ENCODE measurements at places on chromosomes 12 and 14.

DNA sequence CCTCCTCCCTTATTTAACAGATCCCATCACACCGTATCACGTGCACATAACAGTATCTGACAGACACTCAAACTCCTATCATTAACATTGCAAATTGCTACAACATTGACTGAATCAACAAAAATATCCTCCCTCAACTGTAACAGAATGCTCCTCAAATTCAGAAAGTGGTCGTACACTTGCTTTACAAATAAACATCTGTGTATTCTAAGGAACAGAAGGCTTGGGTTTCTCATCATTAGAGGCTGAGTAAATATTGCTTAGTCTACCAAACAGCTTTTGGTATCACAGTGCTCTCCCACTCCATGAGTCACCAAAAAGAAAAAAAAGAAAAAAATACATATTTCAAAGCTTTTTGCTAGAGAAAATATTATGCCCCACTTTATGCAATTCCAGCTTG is 23.9 kb downstream of the FERMT2 start:
- DNase-seq = no peak

- no peak for DNase-seq
These were observed 333.6 kb upstream of the PRICKLE1 start for GRCh38 chr12:42923156-42923555.

- peak; percentile 82 for DNase-seq
These were observed 1.1 kb upstream of the CYP46A1 start for GRCh38 chr14:99682809-99683618.

DNA sequence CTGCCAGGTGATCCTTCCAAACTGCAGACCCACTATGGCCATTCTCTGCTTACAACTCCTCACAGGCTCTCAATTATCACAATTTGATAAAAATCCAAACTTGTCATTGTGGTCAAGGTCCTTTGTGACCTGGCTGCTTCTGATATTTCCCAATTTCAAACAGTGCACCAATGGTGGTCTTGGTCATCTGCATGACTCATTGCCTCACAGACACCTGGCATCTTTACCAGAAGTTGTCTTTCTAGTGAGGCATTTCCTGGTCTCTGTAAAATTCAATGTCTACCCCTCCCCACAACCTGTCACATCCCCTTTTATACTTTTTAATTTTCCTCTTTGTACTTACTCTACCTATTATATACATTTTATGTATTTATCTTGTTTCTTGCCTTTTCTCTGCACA is 17.8 kb upstream of the PAPOLA start:
- DNase-seq = no peak

DNA sequence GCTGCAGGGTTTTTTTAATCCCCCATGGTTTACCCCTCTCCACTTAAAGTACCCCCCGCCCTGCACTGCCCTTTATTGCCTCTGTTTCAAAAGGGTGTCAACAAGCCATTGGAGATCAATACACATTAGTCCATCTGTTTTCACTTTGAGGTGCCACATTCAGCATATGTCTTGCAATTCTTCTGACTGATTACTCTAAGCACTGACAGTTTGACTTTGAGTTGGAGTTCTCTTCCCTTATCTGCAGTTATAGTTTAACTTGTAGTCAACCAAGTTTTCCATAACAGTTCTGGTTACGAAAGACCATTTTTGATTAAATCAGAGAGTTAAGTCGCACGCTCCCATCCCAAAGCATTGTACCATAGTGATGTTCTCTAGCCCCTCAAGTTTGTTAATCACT is 260.8 kb upstream of the TBX3 start:
- no peak for DNase-seq

DNA sequence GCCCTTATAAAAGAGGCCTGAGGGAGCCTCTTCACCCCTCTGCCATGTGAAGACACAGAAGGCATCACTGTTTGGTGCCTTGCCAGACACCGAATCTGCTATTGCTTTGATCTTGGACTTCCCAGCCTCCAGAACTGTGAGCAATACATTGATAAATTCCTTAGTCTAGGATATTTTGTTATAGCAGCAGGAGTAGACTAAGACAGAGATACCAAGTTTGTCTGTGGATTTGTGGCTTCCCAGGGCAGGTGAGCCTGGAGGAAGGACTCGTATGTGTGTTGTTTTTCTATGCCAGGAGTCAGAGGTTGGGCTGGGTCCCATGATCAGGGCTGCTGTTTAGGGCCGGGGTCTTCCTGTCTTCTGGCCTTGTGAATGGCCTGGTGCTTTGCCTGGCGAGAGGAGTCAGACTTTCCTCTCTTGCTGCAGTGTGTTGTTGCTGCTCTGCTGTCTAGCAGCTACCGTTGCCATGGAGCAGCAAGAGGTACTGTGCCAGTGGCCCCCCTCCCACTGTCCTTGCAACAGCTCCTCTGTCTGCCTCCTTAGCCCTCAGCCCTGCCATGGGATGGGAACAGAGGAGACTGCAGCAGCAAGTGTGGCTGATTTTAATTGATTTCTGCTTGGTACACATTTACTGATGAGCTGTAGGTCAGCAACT is 111.2 kb downstream of the CHST11 start:
- peak; percentile 39 for DNase-seq

DNA sequence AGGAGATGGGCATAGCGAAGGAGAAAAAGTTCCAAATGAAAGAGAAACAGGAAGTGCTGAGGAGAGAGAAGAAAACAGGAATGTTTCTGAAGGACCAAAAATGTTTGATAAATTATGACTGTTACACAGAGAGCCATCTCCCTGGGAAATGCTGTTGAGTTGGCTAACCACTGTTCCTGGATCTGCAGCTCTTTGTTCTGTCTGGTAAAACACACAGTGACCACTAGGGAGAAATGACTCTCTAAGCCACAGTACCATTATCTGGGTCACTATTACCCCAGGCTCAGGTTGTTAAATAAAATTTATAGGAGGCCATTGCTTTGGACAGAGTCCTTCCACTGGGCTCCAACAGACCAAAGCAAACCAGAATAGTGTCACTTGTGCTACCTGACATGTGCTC is 219.3 kb downstream of the CRADD start:
- no peak for DNase-seq

DNA sequence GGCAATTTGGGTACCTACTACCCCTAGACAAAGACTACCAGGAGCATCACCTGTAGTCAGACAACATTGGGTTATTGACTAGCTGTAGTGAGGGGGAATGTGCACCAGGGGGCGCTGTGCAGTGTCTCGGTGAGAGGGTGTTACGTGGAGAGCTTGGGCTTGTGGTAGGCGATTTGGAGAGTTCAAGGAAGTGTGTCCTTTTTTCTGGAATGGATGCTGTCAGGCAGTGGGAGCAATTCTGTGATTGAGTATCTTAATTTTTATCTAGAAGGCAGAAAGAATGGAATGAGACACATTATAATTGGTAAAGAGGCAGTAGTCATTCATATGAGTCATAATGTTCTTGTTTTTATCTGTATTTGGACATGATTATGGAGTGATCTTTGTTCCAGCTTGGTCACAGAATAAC is 187.7 kb downstream of the GALC start:
- DNase-seq = no peak

DNA sequence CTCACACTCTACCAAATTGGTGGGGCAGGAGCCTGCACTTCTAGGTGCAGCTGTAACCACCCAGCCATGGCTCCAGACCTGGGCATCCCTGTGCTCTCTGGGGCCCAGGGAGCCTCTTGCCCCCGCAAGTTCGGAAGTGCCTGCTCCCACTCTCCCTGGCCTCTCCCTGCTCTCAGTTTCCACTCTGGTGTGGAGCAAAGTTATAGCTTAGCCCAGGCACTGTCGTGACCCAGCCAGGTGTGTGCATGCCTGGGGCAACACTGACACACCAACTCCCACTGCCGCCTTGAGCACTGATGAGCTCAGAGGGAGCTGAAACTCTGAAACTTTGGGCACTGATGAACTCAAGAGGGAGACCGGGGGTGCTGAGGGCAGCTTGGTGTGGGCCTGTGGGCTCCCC is 8.7 kb upstream of the FBXO33 start:
- no peak for DNase-seq

DNA sequence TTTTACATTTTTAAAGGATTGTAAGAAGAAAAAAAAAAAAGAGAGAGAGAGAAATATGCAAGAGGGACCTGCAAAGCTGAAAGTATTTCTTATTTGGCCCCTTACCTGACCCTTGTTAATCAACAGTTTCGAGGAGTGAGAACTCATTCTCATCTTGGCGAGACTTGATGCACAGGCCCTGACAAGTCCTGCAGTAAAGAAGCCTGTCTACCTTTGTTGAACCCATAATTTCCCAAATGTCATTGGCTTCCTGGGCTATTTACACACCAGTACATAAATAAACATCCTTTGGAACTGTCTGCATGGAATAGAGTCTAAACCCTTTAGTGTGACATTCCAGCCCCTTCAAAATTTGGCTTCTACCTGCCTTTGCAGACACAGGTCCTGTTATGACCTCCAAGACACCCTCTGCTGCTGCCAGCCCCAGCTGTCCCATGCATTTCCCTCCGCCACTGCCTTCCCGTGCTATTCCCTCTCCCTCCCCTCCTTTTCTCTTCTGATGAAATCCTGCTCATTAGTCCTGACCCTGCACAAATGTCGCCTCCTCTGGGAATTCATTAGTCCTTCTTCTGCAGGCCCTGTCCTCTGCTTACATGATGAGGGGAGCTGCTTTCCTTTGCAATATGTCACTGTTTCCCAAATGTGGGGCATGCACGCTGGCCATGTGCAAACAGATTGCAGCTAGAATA is 35.1 kb downstream of the MYL2 start:
- no peak for DNase-seq

DNA sequence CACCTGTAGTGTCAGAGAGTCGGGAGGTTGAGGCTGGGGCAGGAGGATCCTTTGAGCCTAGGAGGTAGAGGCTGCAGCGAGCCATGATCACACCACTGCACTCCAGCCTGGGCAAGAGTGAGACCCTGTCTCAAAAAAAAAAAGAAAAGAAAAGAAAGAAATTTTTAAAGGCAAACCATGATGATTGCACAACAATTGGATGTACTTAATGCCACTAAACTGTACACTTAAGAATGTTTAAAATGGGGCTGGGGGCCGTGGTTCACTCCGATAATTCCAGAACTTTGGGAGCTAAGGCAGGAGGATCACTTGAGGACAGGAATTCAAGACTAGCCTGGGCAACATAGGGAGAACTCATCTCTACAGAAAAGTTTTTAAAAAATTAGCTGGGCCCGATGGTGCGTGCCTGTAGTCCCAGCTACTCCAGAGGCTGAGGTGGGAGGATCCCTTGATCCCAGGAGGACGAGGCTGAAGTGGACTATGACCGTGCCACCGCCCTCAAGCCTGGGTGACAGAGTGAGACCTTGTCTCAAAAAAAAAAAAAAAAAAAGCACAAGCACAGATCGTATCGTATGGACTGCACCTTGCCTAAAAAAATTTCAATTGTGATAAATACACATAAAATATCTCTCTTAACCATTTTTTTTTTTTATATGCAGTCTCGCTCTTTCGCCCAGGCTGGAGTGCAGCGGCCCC is 32.7 kb downstream of the JAG2 start:
- no peak for DNase-seq

- DNase-seq = no peak
These were observed 45.5 kb downstream of the SCN8A start for GRCh38 chr12:51636581-51636980.

DNA sequence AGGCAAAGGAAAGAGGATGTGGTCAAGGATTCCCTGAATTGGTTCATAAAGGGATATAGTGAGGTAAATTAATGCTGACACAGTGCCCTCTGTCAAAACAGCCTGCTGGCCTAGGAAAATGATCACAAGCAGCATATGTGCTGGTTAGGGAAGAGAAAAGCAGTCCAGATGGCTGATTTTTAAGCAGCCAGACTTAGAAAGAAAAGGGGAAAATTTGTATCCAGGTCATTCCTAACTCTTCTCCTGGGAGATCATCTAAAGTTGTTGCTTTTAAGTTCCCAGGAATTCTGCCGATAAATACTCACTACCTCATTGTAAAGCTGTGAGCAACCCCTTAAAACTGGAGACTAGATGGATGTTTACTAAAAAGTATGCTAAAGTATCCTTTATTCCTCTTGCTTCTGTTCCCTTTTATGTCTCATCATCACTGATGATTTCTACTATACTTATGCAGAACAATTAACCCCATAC is 46.4 kb upstream of the CNOT2 start:
- no peak for DNase-seq

DNA sequence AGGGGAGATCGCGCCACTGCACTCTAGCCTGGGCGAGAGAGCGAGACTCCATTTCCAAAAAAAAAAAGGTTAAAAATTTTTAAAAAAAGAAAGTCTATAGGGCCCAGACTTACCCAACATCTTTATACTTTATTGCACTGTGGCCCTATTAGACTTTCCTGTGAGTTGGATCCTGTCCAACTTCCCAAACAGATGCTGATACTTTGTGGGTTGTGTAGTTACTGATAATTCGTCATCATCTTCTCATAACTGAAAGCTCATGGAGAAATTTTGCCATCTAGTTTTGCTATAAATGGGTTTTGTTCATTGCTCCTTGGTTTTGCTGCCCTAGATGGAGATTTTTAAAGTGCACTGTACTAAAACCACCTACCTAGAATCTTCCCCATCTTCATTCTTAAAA is 31.1 kb downstream of the APOBEC1 start:
- DNase-seq = no peak

DNA sequence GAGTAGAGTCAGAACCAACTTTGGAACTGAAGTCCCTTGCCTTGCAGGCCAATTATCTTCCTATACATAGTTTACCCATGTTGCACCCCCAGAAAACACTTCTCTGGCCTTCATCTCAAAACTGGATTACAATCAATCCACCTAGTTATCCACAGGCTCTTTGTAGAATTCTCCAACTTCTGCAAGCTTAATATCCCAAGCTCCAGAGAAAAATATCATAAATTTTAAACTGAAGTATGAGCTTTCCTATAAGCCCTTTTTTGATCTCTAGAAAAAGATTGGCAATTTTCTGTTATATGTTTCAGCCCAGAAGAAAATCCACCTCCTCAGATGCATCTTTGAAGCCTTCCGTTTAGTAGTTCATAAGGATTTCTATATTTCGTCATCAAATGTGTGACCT is 553.4 kb downstream of the SNAPC1 start:
- DNase-seq = no peak

DNA sequence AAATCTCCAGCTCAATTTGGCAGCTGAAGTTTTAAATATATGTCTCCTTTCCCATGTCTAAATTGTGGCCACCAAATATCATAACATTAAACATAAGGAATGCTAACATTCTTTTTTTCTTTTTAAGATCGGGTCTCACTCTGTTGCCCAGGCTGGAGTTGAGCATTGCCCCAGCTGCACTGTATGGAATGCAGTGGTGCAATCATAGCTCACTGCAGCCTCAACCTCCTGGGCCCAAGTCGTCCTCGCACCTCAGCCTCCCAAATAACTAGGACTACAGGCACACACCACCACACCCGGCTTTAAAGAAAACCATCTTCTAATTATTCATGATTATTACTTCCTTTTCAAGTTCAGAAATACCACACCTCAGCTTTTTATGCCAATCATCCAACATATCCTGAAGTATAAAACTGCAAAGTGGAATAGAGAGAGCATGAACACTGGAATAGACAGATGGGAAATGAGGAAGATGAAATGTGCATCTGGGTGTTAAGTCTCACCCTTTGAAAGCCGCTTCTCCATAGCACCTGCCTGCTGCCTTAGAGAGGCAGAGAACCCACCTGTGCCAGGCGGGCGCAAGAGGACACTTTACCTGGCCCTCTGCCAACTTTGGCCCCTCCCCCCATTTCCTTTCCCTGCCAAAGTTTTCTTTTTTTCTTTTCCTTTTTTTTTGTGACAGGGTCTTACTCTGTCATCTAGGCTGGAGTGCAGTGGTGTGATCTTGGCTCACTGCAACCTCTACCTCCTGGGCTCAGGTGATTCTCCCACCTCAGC is 2.8 kb upstream of the EML1 start:
- no peak for DNase-seq

All from left hindlimb (tissue), 1 donor.